Fibroblast of the aortic adventitia (primary cell): ENCODE measurements at places on chromosomes 3 and 15.

DNA sequence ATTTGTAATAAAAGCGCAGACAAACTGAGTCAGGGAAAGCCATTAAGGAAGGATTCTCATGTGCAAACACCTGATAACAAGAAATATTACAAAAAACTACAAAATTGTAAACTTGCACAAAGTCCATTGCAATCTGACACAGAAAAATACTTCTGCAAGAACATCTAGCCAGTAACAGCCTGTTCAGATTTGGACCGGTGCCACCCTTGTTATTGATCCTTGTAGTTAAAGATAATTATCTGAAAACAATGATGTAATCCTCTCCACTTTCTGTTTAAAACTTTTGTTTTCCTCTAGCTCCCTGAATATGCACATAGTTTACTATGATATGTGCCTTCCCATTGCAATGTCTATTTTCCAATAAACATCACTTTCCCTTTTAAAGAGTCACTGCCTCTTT is 1090.2 kb downstream of the PLOD2 start:
- no peak for DNase-seq

DNA sequence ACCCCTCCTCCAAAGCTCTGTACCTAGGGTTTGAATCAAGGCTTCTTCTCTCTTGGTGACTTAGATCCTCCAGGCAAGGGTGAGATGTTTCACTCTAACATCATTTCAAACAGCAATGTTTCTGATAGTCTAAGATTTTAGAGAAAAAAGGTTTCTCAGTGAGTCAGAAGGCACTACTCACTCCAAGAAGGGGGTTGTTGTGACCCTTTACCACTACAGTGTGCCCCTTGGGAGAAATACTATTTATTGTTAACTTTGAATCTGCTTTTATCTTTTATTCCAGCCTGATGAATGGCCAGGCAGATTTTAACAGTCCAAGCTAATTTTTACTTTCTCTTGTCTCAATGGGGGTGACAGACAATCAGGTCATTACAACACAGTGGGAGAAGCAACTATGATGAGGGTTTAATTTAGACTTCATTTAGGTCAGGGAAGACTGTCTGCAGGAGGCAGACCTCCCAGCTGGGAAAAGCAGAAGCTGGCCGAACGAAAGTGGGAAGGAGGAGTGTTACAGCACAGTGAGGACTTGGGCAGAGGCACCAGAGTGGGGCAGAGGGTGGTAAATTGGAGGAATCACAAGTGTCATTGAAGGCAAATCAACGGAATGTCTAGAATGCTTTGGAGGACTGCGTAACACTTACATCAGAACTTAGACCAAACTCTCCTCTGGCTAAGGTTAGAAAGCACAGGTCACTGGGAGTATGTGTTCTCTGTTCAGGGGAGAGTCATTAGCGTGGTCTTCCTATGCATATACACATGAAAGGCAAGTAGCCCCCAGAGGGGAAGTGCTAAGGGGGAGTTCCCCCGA is 21.2 kb downstream of the ZNF860 start:
- DNase-seq = no peak

DNA sequence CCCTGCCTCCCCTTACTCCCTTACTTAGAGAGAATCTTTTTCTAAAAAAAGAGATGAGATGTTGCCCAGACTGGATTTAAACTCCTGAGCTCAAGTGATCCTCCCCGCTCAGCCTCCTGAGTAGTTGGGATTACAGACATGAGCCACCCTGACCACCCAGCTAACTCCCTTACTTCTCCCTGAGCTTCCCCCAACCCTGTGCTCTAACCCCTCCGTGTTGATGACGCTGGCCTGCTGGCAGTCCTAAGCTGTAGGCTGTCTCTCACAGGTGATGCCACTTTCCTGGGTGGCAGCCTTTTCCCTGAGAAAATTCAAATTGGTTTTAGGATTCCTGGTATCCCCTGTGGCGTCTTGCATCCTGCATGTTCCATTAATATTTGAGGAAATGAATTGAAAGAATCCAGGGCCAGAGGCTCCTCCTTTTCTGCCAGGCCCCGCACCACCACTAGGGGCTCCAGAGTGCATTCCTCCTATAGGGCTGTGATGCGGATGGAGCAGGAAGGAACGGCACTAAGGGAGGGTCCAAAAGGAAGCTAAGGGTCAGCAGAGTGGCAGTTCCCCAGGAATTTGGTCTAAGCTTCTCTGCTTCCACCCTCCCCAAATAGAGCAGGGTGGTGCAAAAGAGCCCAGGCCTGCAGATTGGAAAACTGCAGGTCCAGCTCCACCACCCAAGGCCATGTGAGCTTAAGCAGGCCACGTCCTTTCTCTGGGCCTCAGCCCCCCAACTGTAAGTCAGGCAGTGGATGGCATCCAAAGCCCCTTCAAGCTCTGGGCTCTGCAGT is 101.1 kb downstream of the DAPK2 start:
- DNase-seq = peak; percentile 41

- DNase-seq = no peak
These were observed 77.6 kb upstream of the CCDC80 start for GRCh38 chr3:112718516-112718915.

DNA sequence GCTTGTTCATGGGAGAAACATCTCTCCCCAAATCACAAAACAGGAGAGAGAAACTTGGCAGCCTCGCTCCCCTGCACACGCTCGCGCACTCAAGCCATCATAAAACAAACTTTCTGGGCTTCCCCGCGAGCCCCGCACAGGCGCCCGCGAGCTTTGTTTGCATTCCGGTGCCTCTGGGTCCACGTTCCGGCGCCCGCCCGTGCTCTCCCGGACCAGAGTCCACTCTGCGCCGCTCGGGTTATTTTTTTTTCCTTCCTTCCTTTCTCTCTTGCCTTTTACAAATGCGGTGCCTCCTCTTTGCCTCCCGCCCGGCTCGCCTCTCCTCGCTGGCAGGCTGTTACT is 363 bp downstream of the MAGI1 start:
- no peak for DNase-seq

DNA sequence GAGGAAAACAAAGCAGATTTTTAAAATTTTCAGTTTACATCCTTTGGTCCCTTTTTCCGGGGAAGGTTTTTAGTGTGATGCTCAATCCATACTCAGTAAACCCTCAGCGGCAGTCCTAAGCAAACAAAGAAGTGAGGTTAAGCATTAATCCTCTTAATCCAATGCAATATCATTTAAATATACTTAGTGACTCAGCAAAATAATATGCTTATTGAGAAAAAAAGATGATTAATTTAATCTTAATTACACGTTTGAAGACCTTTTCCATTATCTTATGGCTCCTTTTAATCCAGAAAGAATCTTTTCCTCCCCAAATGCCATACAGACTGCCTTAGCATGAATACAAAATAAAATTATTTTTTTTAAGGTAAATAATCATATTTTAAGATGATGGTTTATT is at the start of gene GABRR3:
GABRR3 (minus strand) TSS at position 108 of the 400 bp plus-strand sequence. CDS start 328 bp downstream, outside the sequence.
- no peak for DNase-seq

- DNase-seq = no peak
These were observed 339.8 kb upstream of the RARB start for GRCh38 chr3:25088284-25088683.

DNA sequence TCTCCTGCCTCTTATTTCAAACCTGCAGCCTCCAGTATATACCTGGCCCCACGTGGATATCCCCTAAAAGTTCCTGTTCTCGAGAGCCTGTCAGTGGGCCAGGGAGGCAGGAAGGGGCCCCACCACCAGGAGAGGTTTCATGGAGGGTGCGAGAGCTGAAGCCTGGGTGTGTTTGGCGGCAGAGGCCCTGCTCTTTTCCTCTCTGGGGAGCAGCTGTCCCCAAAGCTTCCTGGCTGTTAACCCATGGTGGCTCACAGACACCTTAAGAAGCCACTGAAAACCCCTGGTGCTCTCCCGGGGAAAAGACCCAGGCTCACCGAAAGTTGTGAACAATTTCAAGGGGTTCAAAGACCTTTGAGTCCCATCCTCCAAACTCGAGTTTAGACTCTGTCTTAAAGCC is 1.1 kb downstream of the PRRT3 start:
- no peak for DNase-seq

DNA sequence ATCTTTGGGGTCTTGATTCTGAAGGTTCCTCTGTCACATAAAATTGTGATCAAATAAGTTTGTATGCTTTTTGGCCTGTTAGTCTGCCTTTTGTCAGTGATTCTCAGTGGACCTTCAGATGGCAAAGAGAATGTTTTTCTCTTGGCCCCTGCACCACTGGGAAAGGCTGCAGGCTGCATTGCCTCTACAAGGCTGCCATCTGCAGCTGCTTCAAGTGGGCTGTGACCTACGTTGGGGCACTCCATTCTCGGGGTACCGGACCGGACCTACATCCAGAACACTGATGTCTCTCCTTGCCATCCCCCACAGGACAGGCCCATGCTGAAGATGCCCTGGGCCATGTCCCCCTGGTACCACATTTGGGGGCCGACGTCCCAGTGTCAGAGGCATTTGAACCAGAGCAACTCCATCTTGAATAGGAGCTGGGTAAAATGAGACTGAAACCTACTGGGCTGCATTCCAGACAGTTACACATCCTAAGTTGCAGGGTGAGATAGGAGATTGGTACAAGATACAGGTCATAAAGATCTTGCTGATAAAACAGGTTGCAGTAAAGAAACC is 37.5 kb upstream of the MFGE8 start:
- DNase-seq = no peak

GRCh38 chr3:45143673-45144671 is 2.2 kb downstream of the CDCP1 start:
- DNase-seq = peak; percentile 83

GRCh38 chr15:67307156-67307555 is 52.6 kb downstream of the IQCH start:
- peak; percentile 25 for DNase-seq

DNA sequence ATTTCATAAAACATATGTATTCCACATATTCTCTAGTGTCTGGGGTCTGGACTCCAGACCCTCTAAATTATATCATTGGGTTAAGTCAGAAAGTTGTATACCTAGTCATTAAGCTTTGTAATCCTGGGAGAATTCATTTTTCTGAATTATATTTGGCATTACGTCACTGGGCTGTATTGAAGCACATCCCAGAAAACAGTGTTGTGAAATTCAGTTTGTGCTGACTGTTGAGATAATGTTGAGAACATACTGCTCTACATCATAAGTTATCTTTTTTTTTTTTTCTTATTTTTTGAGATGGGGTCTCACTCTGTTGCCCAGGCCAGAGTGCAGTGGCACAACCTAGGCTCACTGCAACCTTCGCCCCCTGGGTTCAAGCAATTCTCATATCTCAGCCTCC is 153.1 kb upstream of the STT3B start:
- no peak for DNase-seq

DNA sequence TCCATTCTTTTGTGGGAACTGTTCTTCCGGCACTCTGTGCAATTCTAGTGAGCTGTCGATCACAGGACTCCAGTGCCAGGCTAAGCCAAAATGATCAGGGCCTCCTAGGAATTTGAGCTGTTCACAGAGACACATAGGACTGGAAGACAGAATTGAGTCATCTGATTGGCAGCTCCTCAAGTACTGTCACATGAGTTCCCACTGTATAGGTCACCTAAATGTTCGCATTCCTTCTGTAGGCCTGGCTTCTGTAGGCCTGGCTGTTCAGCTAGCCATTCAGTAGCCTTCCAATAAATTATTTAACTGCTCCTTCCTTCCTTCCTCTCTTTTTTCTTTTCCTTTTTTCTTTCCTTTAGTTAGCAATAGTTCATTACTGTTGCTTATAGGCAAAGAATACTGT is 4.3 kb downstream of the PROS1 start:
- DNase-seq = peak; percentile 21

GRCh38 chr15:34039790-34040113 is 748 bp upstream of the AVEN start:
- no peak for DNase-seq

- no peak for DNase-seq
These were observed 187.4 kb downstream of the ADAMTS17 start for GRCh38 chr15:100154338-100154737.

DNA sequence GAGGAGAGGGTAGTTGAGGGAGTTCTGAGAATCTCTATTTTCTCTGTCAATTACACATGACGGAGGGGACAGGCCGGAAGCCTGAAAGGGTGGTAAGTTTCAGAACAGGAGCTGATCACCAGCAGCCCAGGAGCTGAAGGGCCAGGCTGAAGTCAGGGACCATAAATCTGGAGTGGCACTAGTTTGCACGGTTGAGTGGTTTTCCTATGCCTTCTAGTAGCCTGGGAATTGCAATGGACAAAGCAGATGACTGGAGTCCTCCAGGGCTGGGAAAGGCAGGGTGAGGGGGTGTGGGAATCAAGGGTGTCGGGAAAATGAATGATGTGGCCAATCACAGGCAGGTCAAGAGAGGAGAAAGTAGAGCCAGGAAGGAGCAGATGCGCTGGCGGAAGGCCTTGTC is 72.5 kb downstream of the MAGEF1 start:
- DNase-seq = no peak

- DNase-seq = no peak
These were observed 12.8 kb upstream of the FSIP1 start for GRCh38 chr15:39795486-39795885.

GRCh38 chr3:53244271-53244670 is 11.6 kb downstream of the TKT start:
- no peak for DNase-seq

- no peak for DNase-seq
These were observed 27.6 kb downstream of the ZFAND6 start for GRCh38 chr15:80087104-80087503.

DNA sequence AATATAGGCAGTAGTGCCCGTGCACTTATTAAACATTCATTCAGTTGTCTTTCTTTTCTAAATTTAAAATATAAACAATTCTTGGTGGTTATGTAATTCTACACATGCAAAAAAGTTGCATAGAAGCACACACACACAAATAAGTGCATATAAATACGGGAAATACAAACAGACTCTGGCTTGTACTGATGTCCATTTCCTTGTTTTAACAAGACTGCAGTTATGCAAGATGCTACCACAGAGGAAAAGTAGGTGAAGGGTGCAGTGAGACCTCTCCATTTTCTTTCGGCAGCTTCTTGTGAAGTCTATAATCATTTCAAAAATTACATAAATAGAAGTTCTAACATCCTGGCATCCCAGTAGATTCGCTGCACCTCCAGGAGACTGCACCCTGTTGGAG is 130.6 kb upstream of the BCL6 start:
- DNase-seq = no peak

DNA sequence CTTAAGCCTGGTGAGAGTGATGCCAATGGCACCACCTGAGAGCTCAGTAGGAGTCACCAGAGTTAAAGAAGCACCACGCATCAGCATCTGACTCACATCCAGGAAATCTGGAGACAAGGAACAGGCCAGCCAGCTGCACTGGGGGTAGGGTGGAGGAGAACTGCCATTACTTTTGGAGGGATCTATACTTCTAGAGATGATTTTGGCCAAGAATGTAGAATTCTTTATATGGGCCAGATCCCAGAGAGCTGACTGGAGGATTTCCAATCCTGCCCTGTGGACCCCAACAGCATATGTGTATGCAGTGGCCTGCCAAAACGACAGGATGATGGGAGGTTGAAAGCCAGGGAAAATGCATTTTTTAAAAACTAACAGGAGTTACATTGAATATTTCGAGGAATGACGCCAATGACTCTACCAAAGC is 29.8 kb downstream of the CCR3 start:
- peak; percentile 1 for DNase-seq

DNA sequence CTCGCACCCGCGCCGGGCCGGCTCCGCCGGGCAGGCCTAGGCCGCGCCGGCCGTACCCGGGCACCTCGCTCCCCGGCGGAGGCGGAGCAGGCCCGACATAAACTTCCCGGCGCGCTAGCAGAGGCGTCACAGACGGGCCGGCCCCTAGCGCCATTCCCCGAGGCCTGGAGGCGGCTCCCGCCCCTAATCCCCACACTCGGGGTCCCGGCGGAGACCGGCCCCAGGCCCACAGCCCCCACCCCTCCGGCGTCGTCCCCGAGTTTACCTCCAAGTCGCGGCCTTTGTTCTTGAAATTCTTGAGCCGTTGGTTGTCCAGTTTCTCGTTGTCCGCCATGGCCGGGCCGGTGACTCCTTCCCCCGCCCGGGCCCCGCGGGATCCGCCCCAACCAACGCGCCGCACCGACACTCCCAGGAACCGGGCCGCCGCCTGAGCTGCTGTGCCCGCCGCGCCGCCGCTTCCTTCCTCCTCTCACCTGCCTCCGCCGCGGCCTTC is 376 bp downstream of the KPNA4 start:
- peak; percentile 47 for DNase-seq
